ENCODE measurements at places on chromosomes 5 and 9. TPM values are rescaled to one million over a fixed set of nuclear protein-coding genes. Genes with fewer than 3 reads are reported as not detected.

The DNAJB5 gene
- 9.6 TPM for total RNA-seq

The PCDHGA7 gene
- 8.4 TPM for total RNA-seq

The KIAA0825 gene
- total RNA-seq = 12.2 TPM

The MYMK gene
- not detected for total RNA-seq

The PTPDC1 gene
- 10.8 TPM for total RNA-seq

The NKD2 gene
- total RNA-seq = 0.81 TPM

The OCLN gene
- 3.0 TPM for total RNA-seq

The INSL6 gene
- not detected for total RNA-seq

The PHYHD1 gene
- 13.1 TPM for total RNA-seq

The MYORG gene
- total RNA-seq = 1.3 TPM

The SAPCD2 gene
- total RNA-seq = 0.41 TPM

The PAPPA gene
- 80.5 TPM for total RNA-seq

The OTP gene
- total RNA-seq = not detected

The TAF1L gene
- not detected for total RNA-seq

The NFIB gene
- total RNA-seq = 111 TPM

The TMC1 gene
- 0.36 TPM for total RNA-seq

The ELOVL7 gene
- total RNA-seq = not detected

The FOXD4L6 gene
- total RNA-seq = not detected

The PCDHB11 gene
- 0.08 TPM for total RNA-seq

The PRR7 gene
- 8.8 TPM for total RNA-seq

The WNT8A gene
- total RNA-seq = not detected

The OMD gene
- 0.33 TPM for total RNA-seq

The PPP3R2 gene
- not detected for total RNA-seq

The GCNT1 gene
- total RNA-seq = 46.9 TPM

The ADCY2 gene
- under 0.01 TPM for total RNA-seq

The ZFP2 gene
- total RNA-seq = 2.7 TPM

The TICAM2 gene
- total RNA-seq = 9.1 TPM

The LCN9 gene
- not detected for total RNA-seq

The C9 gene
- total RNA-seq = not detected

The GRIN3A gene
- total RNA-seq = 0.09 TPM

The CAMK2A gene
- 0.09 TPM for total RNA-seq

The MFAP3 gene
- total RNA-seq = 13.5 TPM

The GLRA1 gene
- total RNA-seq = not detected

The RAB3C gene
- not detected for total RNA-seq

The FOXD4L5 gene
- total RNA-seq = under 0.01 TPM

The ZNF454 gene
- total RNA-seq = 0.18 TPM

All from fibroblast of the aortic adventitia (primary cell).